ENCODE measurements at places on chromosomes 7 and 10.
A peak's percentile ranks its signal among the peaks of the same experiment; 100 is the strongest.

GRCh38 chr7:70215491-70215890 is 617.2 kb downstream of the AUTS2 start:
- no peak for DNase-seq

DNA sequence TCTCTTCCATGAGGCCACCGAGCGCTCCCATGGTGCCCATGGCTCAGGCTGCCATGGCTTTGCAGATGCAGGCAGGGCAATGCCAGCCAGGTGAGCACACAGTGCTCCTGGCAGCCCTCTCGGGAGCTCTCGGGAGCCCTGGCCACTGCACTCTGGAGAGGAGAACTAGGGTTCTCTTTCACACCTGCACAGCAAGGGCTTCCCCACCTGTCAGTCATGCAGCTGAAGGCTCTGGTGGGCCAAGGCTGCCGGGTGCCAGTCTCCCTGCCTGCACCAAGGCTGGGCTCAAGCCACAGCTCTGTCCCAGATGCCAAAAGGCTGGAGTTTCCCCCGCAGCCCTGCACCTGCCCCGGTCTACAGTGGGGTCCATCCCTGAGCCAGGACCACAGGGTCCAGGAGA is 32.6 kb downstream of the NUDT1 start:
- no peak for DNase-seq

- DNase-seq, result peak; percentile 21
Measured at GRCh38 chr10:88989824-88990383, 694 bp upstream of the FAS start.

DNA sequence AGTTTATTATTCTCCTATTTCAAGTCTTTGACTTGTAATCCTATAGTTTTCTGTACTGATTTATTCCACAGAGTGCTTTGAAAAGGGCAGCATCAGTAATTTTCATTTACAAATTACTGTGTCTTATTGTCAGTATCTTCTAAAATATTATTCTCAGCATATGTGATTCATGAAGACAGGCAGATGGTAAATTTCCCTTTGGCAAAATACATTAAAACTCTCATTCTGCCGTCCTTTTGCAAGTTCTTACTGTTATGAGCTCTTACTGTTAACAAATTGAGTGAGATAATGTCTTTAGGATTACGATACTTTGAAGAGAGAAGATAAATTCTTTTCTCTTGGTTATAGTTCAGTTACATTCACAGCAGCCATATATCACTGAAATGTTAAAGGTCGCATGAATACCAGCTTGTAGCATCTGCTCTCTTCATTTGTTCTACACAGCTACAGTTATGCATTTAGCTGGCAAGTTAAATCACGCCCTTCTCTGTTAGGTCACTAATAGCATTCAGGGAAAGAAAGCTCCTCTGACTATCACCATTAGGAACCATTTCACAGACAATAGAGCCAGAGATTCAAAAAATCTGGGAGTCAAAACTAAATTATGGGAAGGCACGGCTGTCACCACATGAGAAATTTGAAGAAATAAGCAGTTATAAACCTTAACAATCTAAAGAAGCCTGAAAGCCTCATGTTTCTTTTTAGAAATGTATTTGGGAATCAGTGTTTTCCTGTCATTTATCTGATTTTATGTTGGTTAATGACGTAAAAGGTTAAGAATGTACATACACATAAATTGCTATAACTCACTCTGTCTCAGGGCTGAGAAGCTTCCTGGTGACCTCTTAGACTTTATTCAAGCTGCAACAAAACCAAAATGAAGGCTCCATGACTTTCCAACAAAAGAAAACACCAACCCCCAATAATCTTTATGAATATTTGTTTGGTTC is 109.6 kb upstream of the SP4 start:
- no peak for DNase-seq

GRCh38 chr7:40922316-40922670 is 780.6 kb downstream of the INHBA start:
- DNase-seq, result no peak

DNA sequence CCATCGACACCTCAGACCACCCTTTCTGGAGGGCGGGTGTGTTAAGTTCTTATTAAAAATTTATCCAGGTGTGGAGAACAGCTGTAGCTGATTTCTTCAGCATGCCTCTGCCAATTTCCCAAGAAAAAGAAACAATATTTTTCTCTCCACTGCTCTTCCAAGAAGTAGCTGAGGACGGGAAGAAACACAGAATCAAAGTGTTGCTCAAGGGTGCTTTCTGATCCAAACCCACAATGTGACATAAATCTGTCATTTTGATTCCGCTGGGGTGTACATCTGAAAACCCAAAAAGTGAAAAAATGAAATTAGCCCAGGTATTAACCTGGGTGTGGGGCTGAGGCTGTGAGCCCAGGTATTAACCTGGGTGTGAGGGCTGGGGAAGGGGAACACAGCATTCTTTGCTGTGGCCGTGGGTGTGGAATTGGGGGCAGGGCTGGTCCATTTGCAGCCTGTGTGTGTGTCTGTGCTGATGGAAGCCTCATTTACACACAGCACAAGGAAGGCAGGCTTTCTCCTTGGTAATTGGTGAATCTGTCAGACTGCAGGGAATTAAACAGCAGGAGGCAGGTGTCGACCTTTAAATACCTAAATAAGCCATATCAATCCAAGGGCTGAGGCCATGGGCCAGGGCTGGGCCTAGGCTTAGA is 48.4 kb upstream of the CCDC3 start:
- no peak for DNase-seq

- DNase-seq, result no peak
Measured at GRCh38 chr10:90887555-90887954, 15.8 kb downstream of the RPP30 start.

- DNase-seq, result no peak
Measured at GRCh38 chr7:117249696-117250095, 73.2 kb downstream of the WNT2 start.

- no peak for DNase-seq
Measured at GRCh38 chr7:139043823-139044812, 8.3 kb upstream of the ZC3HAV1L start.

GRCh38 chr10:79098596-79099015 is 29.8 kb downstream of the ZMIZ1 start:
- no peak for DNase-seq

DNA sequence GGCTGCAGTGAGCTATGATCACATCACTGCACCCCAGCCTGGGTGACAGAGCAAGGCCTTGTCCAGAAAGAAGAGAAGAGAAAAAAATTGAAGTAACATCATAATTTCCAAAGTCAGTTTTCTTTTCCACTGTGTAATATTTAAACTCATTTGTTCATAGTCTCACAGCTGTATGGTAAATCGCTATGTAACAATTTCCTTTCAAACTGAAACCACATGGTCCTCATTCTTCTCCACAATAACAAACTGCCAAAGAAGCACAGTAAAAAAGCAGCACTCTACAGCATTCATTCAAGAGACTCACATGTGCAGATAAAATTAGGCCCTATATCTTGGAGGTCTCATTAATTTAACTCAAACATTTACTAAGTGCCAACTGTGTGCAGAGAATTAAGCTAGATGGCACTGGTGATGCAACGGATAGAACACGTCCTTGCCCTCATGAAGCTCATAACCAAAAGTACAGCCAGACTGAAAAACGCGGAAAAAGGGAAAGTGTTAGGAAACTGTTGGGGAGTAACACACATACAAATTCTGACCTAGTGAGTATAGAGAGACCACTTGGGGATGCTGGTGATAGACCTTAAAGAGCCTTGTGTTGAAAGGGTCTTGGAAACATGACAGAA is 174.0 kb upstream of the KCTD7 start:
- DNase-seq, result no peak

GRCh38 chr10:72254813-72255568 is 18.7 kb upstream of the DDIT4 start:
- no peak for DNase-seq

DNA sequence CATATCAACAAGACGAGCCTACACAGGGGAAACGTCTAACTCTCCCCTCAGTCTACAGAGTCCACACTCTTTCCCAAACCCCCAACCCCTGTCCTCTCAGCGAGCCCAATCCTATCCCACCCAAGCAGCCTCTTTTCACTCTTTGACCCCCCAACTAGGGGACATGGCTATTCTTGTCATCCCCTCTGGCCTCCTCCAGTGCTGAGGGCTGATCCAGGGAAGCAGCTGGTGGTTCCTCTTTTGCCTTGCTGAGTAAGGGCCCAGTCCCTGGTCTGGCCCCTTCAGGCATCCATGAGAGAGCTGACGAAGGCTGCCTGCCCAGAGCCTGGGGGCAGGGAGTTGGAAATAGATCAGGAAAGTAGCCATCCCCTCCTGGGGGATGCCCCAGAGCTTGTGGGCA is 6.4 kb downstream of the NOBOX start:
- DNase-seq, result no peak

GRCh38 chr7:105336009-105336408 is 52.7 kb downstream of the SRPK2 start:
- no peak for DNase-seq

DNA sequence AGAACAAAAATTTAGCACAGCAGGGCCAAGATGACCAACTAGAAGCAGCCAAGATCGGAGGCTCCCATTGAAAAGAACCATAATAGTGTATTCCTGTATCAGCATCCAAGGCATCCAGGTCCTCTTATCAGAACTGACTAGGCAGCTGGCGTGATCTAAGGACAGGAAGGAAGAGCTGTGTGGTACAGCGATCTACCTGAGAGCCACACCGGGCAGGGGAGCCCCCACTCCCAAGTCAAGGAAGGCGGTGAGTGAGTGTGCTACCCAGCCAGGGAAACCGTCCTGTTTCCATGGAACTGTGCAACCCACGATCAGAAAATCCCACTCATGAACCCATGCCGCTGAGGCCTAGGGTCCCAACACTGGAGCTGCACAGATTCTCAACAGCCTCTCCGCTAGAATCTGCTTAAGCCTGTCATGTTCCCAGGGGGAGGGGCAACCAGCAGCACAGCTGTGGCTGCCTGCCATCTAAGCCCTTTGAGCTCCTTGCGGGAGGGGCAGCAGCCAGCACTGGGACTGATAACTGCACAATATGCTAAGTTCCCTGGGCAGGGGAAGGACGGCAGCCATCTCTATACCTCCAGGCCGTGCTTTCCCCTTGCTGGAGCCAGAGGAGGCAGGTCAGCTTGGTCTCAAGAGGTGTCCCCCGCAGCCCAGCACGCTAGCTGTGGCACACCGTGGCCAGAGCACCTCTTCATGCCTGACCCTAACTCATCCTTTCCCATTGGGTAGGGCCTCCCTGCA is 213.0 kb upstream of the SMIM30 start:
- no peak for DNase-seq

- DNase-seq, result no peak
Measured at GRCh38 chr10:43136995-43137716, 1.1 kb upstream of the CSGALNACT2 start.

- no peak for DNase-seq
Measured at GRCh38 chr10:12606461-12606860, 257.1 kb downstream of the CAMK1D start.

GRCh38 chr7:155048006-155048405 is 22.1 kb upstream of the HTR5A start:
- DNase-seq, result no peak

- DNase-seq, result no peak
Measured at GRCh38 chr7:96284835-96285234, 37.1 kb downstream of the SLC25A13 start.

DNA sequence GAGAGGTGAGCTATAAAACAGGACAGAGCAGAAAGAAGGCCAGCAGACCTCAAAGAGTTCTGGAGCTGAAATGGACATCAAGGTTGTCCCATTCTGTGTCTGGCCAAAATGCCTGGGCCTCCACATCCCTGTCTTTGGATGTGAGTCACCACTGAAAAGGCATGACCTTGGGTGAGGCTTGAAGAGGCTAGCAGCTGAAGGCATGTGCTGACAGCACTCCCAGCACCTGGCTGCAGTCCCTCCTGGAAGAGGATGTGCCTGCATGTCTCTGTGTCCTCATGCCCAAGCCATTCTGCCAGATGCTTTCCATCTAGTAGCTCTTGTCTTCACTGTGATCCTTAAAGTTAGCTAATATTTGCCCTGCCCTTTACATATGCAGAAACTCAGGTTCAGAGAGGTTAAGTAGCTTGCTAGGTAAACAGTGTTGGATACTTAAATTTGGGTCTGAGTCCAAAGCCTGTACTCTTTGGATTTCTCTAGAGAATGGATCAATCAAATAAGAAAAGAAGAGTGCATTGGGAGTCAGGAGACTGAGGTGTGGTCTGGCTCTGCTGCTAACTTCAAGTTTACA is 35.8 kb downstream of the HECW1 start:
- DNase-seq, result no peak

GRCh38 chr7:106618480-106618879 is 42.5 kb downstream of the CCDC71L start:
- DNase-seq, result no peak

DNA sequence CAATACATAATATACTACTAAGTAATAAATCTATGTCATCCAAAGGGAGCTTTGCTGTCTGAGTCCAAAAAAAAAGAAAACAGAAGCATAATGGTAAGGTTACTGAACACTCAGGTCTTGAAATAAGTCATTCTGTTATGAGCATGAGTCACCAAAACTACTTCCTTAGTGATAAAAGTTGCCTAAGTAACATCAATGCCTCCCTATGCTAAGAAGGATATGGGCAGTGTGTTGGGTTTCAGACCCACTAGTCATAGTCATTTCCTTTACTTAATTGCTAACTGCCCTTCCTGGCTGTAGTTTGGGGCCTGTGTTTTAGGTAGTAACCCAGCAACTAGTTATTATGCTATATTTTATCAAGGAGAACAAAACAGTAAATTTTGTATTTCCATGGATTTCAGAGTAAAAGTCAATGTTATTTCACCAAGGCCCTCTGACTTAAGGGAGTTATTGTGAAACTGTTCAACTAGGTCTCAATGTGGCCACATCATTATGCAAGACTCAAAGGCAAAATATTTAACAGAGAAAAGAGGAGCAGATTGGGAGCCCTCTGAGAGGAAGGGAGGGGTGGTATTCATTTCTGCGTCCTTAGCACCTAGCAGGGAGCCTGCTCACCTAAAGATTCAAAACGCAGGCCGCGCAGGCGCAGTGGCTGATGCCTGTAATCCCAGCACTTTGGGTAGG is 11.7 kb upstream of the VIM start:
- DNase-seq, result no peak

GRCh38 chr7:107100824-107101223 is 56.3 kb downstream of the PRKAR2B start:
- no peak for DNase-seq

DNA sequence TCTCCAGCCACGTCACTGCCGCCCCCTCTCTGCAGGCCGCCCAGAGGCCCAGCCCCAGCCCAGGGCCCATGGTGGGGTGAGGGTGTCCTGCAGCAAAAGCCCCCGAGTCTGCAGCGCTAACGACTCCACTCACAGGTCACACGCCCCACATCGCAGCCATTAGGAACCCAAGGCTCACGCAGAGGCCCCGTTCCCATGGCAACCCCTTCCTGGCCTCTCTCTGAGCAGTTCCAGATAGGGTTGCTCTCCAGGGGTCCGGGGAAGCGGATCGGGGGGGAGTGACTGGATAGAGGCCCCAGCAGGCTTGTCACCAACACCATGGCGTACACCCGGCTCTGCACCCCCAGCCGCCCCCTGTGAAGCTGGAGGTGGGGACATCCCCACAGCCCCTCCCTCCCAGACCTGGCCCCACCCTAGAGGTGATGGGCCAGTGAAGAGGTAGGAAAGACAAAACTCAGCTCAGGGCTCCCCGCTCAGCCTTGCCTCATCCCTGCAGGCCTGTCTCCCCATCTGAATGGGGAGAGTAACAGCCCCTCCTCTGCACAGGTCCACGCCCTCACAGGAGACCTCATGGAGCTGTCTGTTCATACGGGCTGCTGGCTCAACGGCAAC is 41.2 kb downstream of the TNRC18 start:
- DNase-seq, result no peak
